ENCODE measurements at places on chromosomes 13 and 19.

- DNase-seq: peak; percentile 82
These were observed 685 bp downstream of the LENG9 start for GRCh38 chr19:54462655-54463530.

- DNase-seq: peak; percentile 1
These were observed 542.1 kb downstream of the SLITRK1 start for GRCh38 chr13:83340170-83340569.

- DNase-seq: no peak
These were observed 67.5 kb downstream of the B3GLCT start for GRCh38 chr13:31267126-31267784.

DNA sequence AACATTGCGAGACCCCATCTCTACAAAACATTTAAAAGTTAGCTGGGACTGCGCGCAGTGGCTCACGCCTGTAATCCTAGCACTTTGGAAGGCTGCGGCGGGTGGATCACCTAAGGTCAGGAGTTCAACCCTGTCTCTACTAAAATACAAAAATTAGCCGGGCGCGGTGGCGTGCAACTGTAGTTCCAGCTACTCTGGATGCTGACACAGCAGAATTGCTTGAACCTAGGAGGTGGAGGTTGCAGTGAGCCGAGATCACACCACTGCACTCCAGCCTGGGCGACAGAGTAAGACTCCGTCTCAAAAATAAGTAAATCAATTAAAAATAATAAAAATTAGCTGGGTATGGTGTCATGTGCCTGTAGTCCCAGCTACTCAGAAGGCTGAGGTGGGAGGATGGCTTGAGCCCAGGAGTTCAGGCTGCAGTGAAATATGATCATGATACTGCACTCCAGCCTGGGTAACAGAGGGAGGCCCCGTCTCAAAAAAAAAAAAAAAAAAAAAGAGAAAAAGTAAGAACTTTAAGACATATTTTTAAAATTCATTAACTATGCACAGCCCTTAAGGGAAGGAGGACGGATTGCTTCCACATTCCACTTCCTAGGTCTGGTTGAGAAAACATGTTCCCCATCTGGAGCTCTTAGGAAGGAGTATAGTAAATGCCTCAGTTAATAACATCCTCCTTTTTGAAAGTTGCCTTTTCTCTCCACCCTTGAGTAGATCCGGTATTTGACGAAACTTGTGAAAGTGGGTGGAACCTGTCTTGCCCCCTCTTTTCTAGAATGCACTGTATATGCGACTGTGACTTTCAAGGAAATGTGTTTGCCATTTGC is 26.1 kb downstream of the EXOC3L2 start:
- DNase-seq: peak; percentile 20

DNA sequence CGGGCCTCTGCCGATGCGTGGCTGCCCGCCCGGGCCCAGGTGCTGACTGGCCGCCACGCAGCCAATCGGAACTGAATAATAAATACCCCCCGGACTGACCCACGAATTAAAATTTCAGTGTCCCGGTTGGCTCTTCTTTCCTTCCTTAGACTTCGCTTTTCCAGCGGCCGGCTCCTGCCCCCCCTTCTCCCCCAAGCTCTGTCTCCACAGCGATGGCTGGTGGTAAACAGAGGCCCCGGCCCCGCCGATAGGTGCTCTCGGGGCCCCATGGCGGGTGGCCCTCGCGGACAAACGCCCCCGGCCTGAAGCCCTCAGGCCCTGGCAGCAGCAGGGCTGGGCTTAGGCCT is 2.6 kb downstream of the ZBTB7A start:
- DNase-seq: no peak

DNA sequence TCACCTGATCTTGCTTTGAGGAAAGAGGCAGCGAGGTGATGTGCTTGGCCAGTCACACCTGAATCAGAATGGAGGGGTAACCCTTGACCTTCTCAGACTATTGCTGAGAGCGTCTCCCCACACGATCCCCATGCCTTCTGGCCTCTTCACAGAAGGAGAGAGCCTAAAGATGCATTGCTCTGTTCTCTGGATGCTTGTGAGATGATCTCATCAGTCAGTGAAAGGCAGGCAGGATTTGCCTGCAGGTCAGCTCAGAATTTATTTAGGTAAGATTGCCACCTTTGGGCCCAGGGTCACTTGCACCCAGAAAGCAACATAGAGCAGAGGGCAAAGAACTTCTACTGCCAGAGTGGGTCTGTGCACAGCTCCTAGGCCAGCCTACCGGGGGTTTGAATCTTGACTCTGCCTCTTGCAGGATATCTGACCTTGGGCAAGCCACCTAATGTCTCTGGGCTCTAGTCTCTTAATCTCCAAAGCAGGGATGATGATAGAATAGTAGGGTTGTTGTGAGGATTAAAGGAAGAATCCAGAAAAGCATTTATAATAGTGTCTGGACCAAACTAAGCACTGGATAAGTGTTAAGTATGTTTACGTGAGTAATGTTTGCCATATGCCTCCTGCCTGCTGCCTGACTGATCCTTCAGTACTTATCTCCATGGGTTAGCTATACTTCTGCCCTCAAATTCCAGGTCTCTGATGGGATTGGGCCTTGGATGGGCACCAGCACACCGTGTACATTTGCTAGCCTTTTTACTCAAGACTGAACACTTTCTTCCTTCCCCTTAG is 8.4 kb upstream of the FLT1 start:
- no peak for DNase-seq

GRCh38 chr19:39481229-39481545 is 549 bp downstream of the TIMM50 start:
- no peak for DNase-seq

GRCh38 chr13:31452525-31452924 is 252.8 kb downstream of the B3GLCT start:
- no peak for DNase-seq

GRCh38 chr13:109436841-109437240 is 349.5 kb downstream of the IRS2 start:
- DNase-seq: no peak

DNA sequence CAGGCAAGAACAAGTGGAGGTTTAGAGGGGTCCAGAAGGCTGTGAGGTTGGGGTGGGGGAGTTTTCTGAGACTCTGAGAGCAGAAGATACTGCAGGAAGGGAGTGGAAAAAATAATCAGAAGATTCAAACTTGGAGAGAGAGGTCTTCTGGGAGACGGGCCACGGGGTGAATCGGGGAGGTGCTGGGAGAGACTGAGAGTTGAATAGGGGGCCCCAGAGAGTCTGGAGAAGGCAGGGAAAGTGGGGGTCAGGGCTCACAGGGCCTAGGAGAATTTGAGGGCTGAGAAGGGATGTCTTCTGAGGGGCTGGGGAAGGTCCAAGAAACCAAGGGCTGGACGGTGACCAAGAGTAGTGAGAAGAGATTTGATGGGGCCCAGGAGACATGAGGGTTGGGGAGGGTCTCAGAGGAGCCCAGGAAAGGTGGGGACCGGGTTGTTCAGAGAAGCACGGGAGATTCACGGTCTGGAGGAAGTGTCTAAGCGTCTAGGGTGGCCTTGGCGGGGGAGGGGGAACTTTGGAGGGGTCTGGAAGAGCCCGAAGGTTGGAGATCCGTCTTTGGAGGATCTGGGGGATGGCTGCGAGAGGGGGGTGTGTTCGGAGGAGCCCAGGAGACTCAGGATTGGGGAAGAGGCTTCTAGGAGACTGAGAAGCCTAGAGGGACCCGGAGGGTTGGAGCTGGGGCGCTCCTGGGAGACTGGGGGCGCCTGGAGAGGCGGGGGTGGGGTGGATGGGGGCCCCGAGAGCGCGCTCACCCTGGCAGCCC is 1.5 kb downstream of the KCNC3 start:
- DNase-seq: no peak

- DNase-seq: peak; percentile 74
These were observed 65.1 kb upstream of the GTF3A start for GRCh38 chr13:27359199-27359821.

DNA sequence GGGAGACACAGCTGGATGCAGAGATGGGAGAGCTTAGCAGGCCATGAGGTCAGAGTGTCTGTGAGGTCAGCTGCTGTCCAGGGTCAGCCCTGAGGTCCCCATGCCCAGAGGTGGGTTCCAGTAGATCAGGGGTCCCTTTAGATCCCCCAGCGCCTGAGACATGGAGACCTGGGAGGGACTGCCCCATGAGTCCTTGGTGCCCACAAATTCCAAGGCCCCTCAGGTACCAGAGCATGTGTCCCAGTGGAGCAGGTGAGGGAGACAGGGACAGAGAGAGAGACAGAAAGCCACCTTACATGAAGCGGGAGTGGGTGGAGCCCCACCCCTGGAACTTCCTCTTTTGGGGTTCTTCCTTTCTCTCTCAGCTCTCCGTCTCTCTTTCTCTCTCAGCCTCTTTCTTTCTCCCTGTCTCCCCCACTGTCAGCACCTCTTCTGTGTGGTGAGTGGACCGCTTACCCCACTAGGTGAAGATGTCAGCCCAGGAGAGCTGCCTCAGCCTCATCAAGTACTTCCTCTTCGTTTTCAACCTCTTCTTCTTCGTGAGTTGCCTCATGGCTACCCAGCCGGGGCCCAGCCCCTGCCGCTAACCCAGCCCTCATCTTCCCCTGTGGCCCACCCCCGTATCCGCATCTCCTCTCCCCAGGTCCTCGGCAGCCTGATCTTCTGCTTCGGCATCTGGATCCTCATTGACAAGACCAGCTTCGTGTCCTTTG is at the start of gene CD37:
Gene CD37 (plus strand): TSS at position 336 of the 713 bp plus-strand sequence. CDS start 135 bp downstream, at position 471.
- DNase-seq: peak; percentile 80

- DNase-seq: no peak
These were observed 9.3 kb downstream of the FAM124A start for GRCh38 chr13:51231456-51231855.

DNA sequence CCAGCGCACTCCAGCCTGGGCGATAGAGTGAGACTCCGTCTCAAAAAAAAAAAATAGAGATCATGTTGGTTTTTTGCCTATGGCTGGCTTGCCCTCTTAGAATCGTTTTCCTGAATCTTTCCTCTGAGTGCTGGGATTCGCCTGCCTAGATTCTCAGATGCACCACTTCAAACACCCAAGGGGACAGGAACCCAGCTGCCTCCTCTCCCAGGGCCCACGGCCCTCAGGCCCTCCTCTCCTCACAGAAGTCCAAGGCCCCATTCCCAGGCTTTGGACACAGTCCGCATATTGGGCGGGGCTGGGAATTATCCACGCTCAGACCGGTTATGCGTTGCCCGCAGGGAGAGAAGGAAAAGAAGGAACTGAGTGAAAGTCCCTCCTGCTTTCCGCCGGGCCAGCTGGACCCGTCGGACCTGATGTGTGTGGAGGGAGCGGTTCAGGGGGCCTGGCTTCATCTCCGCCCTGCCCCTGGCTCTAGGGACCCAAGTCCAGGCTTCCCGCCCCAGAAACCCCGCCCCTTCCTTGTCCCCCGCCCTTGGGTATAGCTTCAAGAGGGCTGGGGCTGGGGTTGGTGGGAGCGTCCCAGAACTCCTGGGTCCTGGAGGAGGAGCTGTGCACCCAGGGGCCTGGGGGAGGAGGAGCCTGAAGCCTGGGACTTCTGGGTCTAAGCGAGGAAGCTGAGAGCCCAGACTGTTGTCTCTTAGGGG is 5.8 kb downstream of the PPFIA3 start:
- DNase-seq: no peak

DNA sequence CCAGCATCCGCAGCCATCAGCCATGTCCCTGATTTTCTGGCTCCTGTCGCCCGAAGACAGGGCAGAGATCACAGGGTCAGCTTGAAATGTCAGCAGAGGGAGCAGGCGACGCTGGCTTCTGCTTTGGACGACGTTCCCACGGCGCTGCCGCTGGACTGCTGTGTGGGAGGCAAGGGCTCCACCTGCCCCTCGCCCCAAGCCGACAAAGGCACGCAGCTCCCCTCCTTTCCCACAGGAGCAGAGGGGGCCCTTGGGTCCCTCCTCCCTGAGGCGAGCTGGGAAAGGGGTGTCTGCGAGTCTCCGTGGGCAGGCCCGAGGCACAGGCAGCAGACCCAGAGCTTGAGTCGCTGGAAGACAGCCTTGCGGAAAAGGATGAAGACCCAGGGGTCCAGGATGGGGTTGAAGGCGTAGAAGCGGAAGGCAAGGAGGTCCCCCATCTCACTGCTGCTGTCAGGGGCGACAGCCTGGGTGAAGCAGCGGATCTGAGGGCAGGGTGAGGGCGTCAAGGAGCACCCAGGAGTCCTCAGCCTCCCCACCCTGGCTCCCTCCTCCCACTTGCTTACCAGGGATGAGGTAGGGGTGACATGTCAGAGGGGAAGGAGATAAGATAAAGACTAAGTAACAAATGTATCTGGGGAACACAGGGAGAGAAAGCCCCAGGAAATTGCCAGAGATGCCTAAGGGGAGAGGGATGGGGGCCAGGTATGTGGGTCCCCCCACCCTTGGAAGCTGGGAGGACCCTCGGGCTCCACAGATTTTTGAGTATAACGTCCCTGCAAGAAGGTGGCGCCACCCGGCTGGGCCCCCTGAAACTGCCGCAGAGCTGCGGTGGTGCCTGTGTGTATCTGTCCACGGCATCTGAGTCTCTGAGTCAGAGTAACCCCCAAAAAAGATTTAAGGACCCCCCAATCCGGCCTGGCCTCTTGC is 3.4 kb downstream of the PTGIR start:
- DNase-seq: no peak

DNA sequence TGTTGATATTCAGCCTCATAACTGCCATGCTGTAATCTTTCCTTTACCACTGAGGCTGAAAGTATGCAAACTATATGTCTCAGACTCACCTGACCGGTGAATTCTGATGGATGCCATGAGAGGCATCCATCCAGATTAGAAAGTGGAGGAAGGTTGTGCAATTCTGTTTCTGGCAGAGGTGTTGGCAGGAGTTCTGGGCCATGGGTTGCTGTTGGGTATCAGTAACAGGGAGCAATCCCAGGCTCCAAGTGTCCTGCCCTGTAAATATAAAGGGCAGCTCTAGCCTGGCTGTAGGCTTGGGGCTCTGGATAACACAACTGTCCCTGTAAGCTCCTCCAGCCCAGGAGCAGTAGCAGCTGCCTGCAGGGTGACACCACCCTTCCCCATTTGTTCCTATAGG is 77.4 kb upstream of the ABCC4 start:
- no peak for DNase-seq

DNA sequence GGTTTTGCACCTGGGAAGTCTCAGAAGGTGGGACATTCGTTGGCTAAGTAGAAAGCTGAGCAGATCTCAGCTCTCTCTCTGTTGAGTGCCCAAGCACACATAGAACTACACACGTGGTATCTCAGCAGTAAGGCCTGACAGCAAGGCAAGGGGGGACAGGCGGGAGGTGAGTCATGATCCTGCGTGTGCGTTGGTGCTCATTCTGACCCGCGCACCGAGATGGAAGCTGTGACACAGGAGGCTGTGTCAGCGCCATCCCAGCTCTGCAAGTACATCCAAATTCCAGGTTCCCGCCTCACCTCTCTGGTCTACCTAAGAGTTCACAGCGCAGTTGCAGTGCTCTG is 135.7 kb downstream of the USP12 start:
- DNase-seq: no peak

GRCh38 chr13:99464441-99464949 is 36.8 kb upstream of the TM9SF2 start:
- peak; percentile 19 for DNase-seq

- peak; percentile 82 for DNase-seq
These were observed 49.4 kb upstream of the INTS6 start for GRCh38 chr13:51502153-51502651.

GRCh38 chr19:6856749-6857372 is 30.5 kb upstream of the ADGRE1 start:
- DNase-seq: no peak

GRCh38 chr13:48194379-48194754 is 38.6 kb upstream of the ITM2B start:
- DNase-seq: peak; percentile 34

GRCh38 chr19:29488316-29488715 is 37.5 kb upstream of the VSTM2B start:
- DNase-seq: no peak
